ENCODE measurements at places on chromosomes 16 and 17.

DNA sequence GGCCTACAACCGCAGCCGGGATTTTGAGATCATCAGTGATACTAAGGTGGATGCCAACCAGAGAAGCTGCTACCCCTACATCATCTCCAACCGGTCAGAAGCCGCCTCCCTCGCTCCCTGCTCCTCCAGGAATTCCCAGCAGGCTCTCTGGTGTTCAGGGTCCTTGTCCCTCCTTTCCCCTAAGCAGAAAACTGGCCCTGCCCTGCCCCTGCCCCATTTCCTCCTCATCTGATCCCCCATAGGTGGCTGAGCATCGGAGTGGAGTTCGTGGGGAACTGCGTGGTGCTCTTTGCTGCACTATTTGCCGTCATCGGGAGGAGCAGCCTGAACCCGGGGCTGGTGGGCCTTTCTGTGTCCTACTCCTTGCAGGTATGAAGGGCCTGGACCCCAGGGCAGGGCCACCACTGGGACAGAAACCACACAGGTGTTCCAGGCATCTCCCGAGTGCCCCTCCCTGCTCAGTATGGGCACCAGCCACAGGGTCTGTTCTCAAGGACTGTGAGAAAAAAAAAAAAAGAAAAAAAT lies 29.8 kb downstream of the ANKRD40 start:
- no peak for DNase-seq

- DNase-seq = no peak
These were observed 585 bp downstream of the MT2A start for GRCh38 chr16:56608876-56609462.

- no peak for DNase-seq
These were observed 2.4 kb downstream of the EVI2A start for GRCh38 chr17:31318851-31319661.

DNA sequence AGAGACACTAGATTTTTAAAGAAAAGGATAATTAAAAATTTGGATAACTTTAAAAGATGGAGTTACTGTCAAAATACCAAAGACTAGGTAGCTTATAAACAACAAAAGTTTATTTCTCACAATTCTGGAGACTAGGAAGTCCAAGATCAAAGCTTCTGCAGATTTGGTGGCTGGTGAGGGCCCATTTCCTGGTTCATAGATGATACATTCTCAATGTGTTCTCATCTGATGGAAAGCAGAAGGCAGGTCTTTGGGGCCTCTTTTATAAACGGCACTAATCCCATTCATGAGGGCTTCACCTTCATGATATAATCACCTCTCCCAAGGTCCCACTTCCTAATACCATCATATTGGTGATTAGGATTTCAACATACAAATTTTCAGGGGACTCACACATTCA lies 33.7 kb downstream of the NLK start:
- DNase-seq = no peak

DNA sequence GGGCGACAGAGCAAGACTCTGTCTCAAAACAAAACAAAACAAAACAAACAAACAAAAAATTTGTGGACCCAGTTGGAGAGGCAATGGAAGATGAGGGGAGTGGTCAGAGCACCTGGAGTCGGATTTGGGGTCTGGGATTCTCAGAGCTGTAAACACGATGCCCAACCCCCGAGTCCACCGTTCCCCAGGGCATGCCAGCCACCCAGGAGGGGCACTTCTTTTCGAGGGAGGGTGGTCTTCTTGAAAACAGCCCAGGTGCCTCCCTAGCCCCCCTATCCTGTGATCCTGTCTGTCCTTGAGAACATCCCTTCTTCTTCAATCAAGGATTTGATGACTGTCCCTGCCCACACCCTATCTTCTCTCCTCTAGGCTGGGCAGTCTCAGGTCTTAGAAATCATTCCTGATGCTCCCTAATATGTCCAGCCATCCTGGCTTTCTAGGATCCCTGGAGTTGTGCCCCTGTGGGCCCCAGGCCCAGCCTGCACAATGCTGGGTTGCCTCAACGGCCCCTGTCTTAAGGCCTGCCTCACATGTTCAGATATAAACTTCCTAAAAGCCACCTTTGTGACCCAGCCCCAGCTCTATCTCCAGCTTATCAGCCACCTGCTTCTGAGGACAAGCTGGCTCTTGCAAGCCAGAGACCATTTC lies 3.1 kb upstream of the SLC13A2 start:
- no peak for DNase-seq

Measured in NCI-H1694 treated with DMSO at 0.1 percent for 48 hours (cell line).